Stimulated activated naive CD8-positive, alpha-beta T cell treated with anti-CD3 and anti-CD28 coated beads, Interleukin-15, Interleukin-2, amounts not matched to agents 100 U/mL and 50 U/mL, for 24 hours (primary cell): ENCODE measurements at places on chromosomes 12 and 14.

- DNase-seq: no peak
Observed at GRCh38 chr14:60565211-60565610, 56.3 kb downstream of the SIX6 start.

- DNase-seq: peak; percentile 78
Observed at GRCh38 chr12:122123051-122123760, 44.6 kb downstream of the MLXIP start.

- no peak for DNase-seq
Observed at GRCh38 chr12:116916122-116916521, 5.4 kb downstream of the FBXW8 start.

DNA sequence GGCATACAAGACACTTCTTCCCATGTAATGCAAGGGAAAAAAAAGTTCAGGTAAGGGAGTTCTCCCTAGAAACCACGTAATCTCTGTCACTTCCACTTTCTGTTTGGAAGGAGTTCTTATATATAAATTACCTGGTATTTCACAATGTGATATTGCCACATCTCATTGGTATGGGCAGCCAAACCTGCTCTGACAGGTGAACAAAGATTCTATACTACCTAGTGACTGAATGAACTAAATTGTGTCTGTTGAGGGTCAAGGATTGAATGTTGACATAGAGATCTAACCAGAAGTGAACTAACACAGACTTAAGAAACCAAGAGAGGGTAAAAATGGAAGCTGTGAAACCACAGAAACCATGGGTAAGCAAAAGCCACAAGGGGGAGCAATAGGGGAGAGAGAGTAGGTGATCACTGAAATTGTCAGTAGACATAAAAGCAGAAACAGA is 161.3 kb downstream of the RPL10L start:
- no peak for DNase-seq

DNA sequence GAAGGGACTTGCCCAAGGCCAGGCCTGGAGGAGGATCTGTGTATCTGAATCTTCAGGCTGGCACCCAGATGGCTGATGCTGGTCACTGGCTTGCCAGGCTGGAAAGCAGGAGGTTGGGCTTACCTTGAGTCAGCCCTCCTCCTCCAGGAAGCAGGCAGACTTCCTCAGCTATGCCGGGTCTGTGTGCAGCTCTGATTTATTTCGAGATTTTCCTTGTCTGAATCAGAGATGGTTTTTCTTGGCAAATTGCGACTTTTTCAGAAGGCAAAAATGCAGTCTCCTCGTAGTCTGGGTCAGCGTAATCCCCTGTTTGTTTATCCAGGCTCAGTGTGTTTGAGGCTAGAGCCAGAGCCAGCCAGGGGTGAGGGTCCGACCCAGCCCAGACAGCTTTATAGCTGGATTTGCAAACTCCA is 48.9 kb downstream of the SMOC1 start:
- no peak for DNase-seq

- DNase-seq: no peak
Observed at GRCh38 chr12:116265351-116266147, 11.9 kb downstream of the MED13L start.

DNA sequence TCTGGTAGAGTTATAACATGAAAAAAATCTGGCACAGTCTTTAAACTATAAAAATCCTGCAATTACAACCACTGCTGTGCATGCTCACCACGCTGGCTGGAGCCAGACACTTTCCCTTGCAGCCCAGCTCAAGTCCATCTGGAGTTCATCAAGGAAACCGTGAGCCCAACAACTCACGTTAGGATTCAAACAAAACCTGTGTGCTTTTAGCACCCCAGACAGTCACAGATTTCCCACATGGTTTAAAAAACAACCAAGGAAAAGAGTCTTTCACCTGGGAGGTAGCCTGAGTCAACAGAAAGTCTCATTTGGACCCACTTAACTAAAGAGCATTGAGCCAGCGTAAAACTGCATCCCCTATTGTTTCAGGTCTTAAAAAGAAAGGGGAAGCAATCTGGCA is 4.7 kb downstream of the LRIG3 start:
- no peak for DNase-seq

GRCh38 chr12:105740369-105740768 is 398.4 kb downstream of the NUAK1 start:
- DNase-seq: no peak

DNA sequence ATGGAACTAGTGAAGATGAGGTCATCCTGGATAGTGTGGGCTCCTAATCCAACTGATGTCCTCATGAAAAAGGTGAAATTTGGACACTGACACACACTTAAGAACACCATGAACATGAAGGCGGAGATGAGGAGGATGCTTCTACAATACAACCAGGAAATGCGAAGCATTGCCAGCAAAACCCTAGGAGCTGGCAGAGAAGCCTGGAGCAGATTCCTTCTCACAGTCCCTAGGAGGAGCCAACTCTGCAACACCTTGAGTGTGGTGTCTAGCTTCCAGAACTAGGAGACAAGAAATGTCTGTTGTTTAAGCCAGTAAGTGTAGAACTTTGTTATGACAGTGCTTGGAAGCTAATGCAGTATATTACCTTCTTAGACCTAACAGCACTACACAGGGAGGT is 191.9 kb upstream of the PWP1 start:
- no peak for DNase-seq

GRCh38 chr14:101018561-101019290 is 115.2 kb upstream of the RTL1 start:
- no peak for DNase-seq

DNA sequence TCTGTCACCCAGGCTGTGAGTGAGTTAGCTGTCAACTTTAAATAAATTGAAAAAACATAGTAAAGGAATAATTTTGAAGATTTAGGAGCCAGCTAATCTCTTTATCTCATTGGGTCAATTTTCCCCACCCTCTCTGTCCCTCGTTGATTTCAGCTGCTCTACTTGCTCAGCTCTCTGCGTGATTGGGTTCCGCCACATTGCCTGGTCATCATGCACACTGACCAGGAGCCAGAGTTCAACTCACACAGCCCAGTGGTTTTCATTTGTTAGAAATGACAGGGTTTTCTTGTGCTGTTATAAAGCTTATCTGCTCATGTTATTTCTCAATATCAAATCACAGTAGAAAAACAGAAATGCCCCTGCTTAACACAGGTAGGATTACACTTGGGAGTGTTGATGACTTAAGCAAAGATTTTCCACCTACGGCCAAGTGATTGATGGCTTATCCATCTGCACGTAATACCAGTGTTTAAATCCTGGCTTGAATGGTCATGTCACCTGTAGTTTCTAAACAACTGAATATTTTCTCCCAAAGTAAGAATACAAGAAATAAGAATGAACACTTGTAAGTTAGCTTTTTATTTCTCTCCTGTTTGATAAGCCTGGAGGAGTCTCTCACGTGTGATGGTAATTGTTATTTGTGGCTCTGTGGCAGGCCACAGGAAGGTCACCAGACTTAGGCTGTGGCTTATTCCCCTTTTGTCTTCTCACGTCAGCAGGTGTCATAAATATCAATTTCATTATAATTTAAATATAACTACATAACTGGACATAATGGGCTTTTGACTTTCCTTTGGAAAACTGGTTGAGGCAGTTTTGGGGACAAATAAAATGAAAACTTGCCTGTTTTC is 367.2 kb upstream of the DDHD1 start:
- no peak for DNase-seq

- DNase-seq: no peak
Observed at GRCh38 chr14:71960494-71961353, 28.5 kb downstream of the RGS6 start.

DNA sequence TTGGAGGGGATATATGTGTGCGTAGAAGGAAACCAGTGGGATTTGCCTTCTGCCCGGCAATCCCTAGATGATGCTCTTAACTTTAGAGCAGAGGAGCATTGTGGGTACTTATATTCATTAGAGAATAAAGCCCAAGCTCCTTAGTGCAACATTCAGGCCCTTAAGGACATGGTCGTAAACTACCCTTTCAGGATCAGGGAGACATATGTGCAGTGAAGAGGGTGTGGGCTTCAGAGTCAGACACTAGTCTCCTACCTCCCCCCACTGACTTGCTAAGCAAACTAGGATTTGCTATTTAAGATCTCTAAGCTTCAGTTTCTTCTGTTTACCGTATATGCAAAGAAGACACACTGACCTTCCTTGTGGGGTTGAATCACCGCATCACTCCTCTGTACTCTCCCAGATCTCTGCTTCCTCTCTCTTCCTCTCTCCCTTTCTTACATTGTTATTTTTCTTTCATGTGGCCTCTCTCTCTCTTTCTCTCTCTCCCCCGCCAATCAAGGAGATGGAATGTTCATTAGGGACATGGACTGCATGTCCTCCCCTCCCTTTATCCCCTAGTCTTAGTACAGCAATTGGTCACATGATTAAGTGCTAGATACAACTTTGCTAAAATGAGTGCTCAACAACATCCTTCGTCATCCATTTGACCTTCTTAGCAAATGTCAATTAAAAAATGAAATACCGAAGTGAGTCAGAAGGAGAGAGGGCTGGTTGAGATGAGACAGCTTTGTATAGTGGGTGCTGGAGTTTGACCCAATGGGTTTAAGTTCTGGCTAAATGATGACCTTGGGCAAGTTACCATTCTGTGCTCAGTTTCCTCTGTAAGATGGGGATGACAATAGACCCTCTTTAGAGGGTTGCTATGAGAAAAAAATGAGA is 91.7 kb downstream of the TMX1 start:
- no peak for DNase-seq

DNA sequence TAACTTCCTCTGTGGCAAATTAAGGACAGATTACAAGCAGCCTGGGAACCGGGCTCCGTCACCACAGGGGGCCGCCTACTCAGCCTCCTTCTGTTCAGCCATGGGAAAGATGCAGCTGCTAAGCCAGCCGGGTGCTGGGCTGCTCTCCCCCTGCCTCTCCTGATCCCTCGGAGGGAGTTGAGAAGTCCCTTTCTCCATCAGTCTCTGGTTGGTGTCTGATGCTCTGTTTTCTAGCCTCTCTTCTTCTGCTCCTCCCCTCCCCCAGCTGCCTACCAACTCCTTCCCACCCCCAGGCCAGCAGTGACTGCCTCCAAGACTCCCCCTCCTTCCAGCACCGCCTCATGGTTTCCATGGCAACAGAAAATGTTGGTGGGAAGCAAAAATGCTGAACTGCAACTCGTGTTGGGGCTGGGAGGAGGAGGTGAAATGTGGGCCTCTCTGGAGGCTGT is 486.7 kb downstream of the APAF1 start:
- no peak for DNase-seq

- DNase-seq: peak; percentile 27
Observed at GRCh38 chr14:93219103-93219726, 12.2 kb downstream of the UBR7 start.

DNA sequence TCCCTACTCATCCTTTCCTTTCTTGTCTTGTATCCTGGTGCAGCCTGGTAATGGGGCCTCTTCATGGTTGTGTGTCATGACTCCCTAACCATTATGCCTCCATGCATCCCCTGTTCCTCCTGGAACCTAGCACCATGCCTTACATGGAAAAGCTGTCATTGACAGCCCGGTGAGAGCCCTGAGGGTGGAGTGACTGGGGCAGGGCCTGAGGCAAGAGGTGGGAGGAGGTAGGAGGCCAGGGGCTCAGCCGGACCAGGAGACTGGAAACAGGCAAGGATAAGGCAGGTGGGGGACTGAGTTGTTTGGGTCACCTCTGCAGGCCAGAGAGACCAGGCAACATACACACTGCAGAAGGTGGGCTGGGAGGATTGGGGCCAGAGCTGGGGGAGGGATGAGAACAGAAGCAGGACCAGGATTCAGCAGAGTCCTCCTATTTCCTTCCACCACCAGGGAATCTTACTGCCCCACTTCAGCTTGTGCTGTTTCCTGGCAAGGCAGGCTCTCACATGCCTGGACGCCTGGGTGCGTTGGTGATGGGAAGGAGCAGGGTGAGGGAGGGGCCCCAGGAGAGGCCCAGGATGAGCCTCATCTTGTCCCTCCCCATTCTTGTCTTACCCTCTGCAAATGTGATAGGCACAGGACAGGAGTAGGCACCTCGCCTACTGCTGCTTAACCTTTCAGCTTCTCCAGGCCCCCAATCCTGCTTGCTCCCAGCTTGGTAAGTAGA is at the start of gene LTB4R2:
LTB4R2 (plus strand) TSS at position 603 of the 727 bp plus-strand sequence. CDS start 525 bp downstream, outside the sequence.
- no peak for DNase-seq

DNA sequence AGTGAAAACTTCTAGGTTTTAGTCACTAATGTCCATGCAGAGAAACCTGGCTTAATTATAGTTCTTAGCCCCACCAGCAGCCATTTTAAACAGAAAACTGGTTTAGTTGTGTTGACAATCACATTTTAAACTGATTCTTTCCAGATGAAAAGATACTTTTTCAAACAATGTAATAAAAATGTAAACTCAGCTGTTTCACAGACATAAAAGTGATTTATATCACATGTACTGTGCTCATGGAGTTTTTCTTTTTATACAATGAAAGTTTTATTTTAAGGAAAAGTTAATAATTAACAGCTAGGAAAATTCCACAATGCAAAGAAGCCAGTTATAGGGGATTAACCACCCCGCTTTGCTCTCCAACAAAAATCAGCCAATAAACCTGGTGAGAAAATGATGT is 129.7 kb downstream of the PAX9 start:
- DNase-seq: no peak

GRCh38 chr14:50830932-50831725 is at the start of gene NIN:
Gene NIN (minus strand): TSS chr14:50831162. CDS start chr14:50822056, 9,106 bp downstream.
- peak; percentile 78 for DNase-seq

- no peak for DNase-seq
Observed at GRCh38 chr14:80390906-80391305, 179.6 kb upstream of the DIO2 start.

DNA sequence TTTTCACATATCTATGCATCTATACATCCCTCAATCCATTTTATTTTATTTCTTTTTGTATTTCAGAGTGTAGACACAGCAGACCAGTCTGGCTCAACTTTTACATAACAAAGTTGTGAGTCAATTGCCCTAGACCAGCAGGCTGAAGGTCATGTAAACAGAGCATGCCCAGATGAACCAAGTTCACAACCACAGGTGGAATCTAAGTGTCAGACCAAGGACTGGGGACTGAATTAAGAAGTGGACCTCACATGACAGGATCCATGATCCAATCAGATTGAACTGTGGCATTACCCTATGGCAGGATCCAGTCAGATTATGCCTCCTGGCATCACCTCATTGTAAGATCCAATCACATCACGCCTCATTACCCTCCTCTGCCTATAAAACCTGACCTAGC is 455.8 kb downstream of the SOX5 start:
- DNase-seq: no peak

- DNase-seq: no peak
Observed at GRCh38 chr12:131573631-131574394, 137.1 kb upstream of the SFSWAP start.

DNA sequence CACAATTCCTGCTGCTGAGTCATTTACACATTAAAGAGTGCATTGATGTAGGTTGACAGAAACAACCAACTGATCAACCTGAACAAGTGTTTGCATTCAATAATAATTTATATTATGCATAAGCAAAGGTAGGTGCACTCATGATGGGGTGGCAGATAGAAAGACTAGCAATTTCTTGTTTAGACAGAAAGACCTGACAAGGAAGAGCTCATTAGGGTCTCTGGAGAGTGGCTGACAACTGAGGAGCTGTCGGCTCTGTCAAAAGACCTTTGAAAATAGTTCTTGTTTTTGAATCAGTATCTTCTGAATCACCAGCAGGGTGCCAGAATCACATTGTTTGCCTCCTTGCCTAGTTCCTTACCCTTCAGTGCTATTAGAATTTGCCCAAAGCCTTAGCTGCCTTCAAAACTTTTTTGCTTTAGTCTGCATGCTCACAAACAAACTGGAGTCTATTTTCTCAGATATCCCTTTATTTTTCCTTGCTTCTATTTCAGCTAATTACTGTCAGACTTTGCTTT is 234.7 kb downstream of the BTG1 start:
- DNase-seq: no peak
